ENCODE measurements at places on chromosomes 4 and X.

- DNase-seq = no peak
Measured at GRCh38 chr4:2789351-2789750, 3.5 kb upstream of the SH3BP2 start.

- DNase-seq = no peak
Measured at GRCh38 chr4:150256841-150257730, 178.8 kb downstream of the DCLK2 start.

- DNase-seq = no peak
Measured at GRCh38 chrX:30572004-30572403, 5.6 kb downstream of the TASL start.

DNA sequence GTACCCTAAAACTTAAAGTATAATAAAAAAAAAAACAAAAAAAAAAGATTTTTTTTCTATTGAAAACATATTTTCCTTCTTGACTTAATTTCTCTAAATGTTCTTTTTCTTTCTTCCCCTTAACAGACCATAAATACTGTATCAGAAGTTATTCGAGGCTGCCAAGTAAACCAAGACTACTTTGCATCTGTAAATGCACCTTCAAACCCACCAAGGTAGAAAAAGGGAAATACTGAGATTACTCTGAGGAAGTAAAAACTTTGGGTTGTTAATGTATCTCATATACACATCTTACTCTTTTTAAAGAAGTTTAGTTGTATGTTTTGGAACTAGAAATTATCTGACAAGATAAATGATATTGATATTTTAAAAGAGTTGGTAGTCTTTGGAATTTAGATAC, 65.6 kb downstream of the USO1 start:
- DNase-seq = no peak

DNA sequence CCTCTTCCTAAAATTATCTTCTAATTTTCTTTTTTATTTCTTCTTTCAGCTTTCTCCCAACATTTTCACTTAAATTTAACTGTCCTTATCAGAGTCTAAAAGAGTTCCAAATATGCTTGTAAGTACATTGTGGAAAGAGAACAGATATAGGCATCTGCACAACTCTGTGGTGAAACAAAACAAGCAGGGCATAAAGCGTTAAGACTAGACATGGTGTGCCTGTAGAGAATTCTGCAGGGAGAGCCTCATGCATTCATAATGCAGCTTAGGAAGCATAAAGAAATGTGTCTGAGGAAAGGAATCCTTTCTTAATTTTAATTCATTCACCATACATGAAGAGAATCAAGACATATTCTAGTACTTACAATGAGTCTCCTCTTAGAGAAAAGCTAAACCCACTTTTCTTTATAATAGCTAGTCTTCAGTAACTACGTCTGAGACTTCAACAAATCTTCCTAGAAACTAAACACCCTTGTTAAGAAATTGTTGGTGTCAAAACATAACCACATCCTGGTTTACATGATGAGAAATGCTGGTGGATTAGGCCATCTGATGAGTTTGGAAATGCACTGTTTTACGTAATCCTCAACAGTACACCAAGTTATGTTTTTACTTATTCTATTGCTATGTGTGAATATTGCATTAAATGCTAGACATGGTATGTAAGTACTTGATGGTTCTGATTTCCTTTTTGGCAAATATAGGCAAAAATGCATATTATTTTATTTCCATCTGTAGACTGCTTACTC, 307.8 kb upstream of the GIMD1 start:
- no peak for DNase-seq

DNA sequence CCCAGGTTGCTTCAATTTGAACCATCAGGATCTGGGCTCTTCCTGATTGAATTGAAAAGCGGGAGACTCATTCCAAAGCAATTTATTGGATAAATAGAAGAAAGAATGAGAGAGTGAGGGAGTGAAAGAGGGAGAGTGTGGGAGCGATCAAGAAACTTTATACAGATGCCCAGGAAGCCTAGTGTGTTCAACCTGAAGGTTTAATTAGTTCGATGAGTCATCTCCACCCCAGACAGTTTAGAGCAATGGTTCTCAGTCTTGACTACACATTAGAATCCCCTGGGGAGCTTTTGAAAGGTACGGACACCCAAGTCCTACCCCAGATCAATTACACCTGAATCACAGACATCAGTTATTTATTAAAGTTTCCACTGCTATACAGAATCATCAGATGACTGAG, 61.5 kb downstream of the GEMIN8 start:
- no peak for DNase-seq

DNA sequence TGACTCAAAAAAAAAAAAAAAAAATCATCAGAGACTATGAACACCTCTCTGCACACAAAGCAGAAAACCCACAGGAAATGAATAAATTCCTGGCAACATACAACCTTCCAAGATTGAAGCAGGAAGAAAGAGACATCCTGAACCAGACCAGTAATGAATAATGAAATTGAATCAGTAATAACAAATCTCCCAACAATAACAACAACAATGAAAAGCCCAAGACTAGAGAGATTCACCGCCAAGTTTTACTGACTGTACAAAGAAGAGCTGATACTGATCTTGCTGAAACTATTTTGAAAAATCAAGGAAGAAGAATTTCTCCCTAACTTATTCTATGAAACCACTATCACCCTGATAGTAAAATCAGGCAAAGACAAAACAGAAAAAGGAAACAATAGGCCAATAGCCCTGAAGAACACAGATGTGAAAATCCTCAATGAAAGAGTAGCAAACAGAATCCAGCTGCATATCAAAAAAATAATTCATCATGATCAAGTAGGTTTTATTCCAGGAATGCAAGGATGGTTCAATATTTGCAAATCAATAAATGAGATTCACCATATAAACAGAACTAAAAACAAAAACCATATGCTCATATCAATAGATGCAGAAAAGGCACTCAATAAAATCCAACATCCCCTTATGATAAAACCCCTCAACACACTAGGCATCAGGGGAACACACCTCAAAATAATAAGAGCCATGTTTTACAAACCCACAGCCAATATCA, 31.0 kb upstream of the PLK4 start:
- no peak for DNase-seq

- DNase-seq = no peak
Measured at GRCh38 chr4:131526686-131527085, 1622.4 kb upstream of the PCDH10 start.

- no peak for DNase-seq
Measured at GRCh38 chr4:36532670-36533379, 251.4 kb downstream of the DTHD1 start.

DNA sequence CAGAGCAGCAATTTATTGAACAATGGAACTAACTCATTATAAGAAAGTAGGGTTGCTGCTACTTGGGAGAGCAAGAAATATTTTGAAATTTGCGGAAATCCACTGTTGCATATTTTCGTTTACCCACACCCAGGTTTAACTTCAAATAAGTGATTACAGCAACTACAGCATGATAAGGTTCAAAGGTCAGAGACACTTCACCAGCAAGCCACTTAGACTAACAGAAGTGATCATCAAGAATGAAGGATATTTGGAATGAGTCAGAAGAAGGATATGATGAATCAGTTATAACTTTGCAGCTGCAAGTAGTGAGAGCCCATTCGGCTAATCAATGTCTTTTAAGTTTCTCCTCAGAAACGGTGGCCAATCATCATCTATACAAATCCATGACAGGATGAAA, 199.3 kb downstream of the TMA16 start:
- DNase-seq = no peak

DNA sequence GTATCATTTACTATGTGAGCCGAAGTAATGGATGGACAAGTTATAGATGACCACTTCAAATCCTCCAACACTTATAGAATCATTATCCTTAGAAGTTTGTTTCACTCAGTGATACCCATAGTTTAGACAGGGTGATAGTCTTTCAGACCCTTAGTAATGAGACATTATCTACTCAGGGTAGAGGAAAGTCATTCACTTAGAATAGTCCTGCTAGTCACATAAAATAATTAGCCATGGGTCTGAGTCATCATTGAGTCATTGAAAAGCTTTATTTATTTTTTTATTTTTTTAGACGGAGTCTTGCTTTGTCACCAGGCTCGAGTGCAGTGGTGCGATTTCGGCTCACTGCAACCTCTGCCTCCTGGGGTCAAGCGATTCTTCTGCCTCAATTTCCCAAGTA, 321.7 kb upstream of the FSTL5 start:
- DNase-seq = no peak

DNA sequence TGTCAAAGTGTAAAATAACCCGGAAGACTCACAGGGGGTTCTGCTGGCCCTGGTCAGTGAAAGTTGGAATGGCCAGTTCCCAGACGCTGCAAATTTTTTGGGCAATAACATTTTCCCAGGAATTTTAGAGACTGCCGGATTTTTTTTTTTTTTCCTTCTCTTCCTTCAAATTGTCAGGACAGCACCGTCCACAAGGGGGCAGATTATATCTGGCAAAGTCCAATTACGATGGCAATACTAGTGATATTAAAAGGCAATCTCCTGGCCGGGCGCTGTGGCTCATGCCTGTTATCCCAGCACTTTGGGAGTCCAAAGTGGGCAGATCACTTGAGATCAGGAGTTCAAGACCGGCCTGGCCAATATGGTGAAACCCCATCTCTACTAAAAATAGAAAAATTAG, 20.5 kb downstream of the SLC25A5 start:
- DNase-seq = no peak

- no peak for DNase-seq
Measured at GRCh38 chr4:145446184-145446583, 35.5 kb upstream of the SMAD1 start.

DNA sequence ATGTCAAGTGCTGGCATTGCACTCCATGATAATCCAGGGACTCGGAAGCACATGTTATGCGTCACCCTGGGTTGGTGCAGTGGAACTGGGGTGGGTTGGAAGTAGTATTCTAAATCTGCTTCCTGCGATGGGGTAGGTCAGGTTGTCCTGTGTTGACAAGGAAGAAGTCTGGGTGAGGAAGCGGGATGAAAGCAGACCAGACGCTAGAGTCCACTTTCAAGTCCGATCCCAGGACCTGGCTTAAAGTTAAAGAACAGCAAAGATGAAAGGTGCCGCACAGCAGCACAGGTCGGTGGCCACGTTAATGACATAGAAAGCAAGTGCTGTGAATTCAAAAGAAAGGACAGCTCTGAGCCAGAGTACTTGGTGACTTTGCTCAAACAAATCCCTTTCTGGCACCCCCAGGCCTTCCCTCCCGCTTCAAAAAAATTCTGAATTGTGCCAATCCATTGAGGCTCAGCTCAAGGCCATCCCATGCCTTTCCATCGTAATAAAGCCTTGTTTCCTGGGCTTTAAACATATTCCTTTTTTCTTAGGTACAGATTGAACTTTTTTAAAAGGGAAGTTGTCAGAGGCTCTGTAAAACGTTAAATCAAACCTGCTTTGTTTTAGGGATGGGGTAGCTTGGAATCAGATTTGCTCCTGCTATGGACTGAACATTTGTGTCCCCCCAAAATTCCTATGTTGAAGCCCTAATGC, 117.7 kb downstream of the PTTG2 start:
- no peak for DNase-seq

All from activated CD4-positive, alpha-beta T cell treated with anti-CD3 and anti-CD28 coated beads for 1 hour (primary cell).